Activated CD8-positive, alpha-beta T cell treated with anti-CD3 and anti-CD28 coated beads, Interleukin-2, amount 10 ng/mL, durations not matched to agents 7 days and 5 days (primary cell): ENCODE measurements at places on chromosomes 12 and 14.
A peak's percentile ranks its signal among the peaks of the same experiment; 100 is the strongest.

DNA sequence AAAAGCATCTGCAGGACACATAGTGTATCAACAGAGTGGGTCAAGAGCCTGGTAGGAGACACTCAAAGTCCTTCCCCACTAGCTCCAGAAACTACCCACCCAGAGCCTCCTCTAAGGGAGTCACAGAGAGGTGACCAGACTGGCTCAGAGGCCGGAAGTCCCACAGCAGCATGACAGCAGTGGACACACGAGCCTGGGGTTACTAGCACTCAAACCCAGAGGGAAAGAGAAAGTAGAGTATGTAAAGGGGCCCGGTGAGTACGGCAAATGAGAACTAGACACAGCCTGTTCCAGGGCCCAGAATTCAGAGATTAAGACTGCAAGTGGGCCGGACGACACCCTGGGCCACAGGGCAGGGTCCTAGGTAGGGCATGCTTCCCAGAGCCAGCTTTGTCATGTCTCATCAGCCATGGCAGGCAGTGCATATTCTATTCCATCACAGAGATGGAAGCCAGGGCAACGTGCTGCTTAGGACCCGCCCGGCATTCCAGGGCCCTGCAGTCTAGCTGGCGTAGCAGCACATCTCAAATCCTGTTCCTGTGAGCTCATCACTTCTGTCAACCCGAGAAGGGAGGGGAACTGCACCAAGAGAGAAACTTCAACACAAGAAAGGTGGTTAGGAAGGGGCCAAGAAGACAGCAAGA is 4.2 kb downstream of the IFFO1 start:
- DNase-seq: no peak

- DNase-seq: no peak
Measured at GRCh38 chr14:61563880-61564617, 131.3 kb upstream of the HIF1A start.

GRCh38 chr14:90624227-90624626 is 192.0 kb downstream of the TTC7B start:
- no peak for DNase-seq

- peak; percentile 63 for DNase-seq
Measured at GRCh38 chr14:99595034-99595433, 9.0 kb downstream of the CCDC85C start.

- no peak for DNase-seq
Measured at GRCh38 chr14:100830681-100831080, 4.8 kb downstream of the MEG3 start.

- no peak for DNase-seq
Measured at GRCh38 chr12:8549381-8549780, 8.7 kb upstream of the CLEC4E start.

DNA sequence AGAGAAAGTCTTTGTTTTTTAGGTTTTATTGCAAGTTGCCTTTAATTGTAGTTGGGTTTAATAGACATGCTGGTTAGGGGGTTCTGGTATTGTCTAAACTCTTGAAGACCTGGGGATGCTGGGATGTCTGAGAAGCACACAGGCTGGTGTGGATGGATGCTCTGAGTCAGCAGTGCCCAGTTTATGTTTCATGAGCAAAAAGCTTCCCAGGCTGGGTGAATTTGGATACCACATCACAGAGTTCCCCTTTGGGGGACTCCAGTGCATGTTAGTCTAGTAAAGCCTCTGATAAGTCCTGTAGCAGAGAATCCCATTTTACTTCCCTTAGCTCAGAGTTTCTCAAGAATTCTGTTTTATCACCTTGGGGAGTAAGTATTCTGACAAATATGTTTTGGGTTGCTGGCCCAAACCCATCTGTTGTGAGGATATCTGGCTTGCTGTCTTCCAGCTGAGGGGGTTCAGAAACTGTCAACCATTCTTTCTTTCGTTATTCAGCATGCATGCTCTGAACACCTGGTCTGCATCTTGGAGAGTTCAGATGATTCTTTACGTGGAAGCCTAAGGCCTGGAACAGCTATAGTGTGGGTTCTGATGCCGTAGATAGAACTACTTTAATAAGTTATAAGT is 509.1 kb downstream of the VRK1 start:
- DNase-seq: no peak

DNA sequence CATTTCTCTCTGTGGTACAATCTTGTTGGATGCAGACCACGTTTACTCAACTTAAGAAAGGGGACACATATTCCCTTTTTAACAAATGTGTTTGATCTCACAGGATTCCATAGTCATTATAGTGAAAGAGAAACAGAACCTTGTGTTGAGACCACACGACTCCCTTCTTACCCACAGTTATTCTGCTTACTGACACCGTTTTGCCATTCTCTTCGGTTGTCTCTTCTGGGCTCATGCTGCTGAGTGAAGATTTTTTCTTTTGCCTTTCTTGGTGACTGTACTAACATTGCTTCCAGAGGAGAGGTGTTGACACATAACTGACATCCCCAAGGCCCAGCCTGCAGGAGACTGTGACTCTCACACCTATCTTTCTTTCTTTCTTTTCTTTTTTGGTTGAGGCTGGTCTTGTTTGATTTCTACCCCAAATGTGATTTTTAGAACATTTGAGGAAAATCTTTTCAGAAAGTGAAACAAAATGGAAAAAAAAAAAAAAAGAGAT is 61.2 kb upstream of the OTOGL start:
- DNase-seq: no peak

DNA sequence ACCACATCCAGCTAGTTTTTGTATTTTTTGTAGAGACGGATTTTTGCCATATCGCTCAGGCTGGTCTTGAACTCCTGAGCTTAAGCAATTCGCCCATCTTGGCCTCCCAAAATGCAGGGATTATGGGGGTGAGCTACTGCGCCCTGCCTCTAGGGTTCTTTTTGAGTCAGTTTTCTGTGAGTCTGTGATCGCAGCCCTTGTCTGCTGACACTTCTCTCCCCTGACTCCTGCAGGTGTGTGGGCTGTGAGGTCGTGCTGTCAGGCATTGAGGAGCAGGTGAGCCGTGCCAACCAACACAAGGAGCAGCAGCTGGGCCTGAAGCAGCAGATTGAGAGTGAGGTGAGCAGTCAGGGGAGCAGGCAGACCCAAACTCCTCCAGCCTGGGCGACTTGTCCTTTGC is 6.3 kb downstream of the COPS7A start:
- DNase-seq: no peak

GRCh38 chr12:123059500-123059899 is 79.0 kb downstream of the ARL6IP4 start:
- no peak for DNase-seq

GRCh38 chr12:16119618-16120415 is 157.7 kb downstream of the SLC15A5 start:
- no peak for DNase-seq

DNA sequence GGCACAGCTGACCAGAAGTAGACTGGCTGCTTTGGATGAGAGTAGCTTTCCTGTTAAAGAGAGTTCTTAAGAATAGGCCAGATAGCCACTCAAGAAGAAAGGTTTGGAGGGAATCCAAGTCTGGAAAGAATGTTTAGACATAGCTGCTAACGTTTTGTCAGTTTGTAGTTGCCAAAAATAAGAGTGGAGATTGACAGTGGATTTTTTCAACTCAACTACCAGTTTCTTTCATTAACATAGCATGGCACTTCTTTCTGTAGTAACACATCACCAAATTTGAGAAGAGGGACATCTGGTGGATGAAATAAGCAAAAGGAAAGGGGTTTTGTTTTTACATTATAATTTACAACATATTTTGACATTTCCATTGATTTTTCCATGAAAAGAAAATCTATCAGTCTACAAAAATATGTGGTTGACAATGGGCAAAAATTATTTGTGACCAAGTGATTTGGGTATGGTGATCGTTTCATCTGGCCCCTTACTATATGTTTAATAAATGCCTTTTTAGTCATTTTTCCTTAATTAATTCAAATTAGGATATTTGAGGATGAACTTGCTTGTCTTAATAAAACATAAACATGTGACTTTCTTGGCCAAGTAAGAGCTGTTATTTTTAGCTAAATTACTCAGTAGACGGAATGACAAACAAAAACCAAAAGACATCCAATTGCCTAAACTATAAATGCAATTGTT is 71.1 kb downstream of the PTPRR start:
- no peak for DNase-seq

DNA sequence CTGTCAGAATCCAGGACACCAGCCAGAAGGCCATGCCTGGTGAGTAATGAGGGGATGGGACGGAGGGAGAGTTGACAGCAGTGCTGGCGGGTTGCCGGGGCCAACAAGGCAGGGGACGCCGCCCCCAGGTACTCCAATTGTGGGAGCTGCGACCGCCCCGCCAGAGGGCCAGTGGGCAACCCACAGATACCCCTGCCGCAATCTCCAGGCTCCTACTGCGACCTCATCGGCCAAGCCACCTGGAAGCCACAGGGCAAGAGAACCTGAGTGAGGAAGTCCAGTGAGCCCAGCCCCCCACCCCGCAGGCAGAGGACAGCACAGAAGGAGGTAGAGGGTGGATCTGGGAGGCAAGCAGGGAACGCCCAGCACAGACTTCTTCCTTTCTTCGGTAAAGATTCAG is 103.0 kb downstream of the RIMBP2 start:
- no peak for DNase-seq

DNA sequence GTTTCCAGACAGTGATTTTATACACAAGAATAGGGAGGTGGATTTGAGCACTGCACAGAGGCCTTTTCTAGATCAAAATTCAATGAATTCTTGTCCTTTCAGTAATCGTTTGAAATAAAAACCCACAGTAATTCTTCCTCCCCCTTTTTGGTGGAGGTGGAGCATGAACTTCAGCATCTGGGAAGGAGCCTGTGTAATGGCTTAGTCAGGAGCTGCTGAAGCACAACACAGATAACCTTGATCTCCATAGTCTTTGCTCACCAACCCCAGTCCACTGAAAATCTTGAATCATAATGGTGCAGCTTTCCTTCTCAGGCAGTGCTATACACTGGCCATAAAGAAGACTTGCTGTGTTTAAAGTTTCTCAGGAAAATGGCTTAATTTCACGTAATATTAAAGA is 6.4 kb upstream of the TBPL2 start:
- no peak for DNase-seq

DNA sequence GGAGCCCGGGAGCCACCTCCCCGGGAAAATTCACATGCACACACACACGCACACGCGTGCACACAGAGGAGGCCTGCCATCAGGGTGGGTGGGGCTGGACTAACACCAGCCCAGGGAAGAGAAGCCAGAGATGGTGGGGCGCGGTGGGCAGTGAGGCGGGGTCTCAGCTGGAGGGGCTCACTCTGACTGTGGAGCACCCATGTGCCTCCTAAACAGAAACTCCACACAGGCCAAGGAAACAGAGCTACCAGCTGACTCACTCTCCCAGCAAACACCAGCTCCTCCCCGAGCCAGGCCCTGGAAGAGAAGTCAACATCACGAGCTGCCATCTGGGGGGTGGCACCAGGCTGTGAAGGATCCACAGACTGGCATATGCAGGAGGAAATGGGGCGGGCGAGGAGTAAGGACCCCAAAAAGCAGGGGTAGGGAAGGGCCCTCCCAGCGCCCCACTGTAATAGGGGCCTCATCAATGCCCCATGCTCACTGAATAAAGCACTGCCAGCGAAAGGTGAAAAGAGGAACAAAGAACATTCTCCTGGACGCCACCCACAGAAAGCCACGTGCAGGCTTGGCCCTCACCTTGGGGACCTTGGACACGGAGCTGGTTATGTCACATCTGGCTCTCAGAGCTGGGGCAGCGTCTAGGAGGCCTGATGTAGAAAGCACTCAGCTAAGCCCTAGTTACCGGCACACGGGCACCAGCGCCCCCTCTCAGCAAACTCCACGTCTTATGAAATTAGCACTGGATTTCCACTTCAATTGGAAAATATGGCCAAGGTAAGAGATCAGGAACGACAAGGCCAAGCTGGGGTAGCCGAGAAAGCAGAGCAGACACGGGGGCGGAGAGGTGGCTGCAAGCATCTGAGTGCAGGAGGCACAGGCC is 8.4 kb upstream of the INF2 start:
- DNase-seq: no peak

DNA sequence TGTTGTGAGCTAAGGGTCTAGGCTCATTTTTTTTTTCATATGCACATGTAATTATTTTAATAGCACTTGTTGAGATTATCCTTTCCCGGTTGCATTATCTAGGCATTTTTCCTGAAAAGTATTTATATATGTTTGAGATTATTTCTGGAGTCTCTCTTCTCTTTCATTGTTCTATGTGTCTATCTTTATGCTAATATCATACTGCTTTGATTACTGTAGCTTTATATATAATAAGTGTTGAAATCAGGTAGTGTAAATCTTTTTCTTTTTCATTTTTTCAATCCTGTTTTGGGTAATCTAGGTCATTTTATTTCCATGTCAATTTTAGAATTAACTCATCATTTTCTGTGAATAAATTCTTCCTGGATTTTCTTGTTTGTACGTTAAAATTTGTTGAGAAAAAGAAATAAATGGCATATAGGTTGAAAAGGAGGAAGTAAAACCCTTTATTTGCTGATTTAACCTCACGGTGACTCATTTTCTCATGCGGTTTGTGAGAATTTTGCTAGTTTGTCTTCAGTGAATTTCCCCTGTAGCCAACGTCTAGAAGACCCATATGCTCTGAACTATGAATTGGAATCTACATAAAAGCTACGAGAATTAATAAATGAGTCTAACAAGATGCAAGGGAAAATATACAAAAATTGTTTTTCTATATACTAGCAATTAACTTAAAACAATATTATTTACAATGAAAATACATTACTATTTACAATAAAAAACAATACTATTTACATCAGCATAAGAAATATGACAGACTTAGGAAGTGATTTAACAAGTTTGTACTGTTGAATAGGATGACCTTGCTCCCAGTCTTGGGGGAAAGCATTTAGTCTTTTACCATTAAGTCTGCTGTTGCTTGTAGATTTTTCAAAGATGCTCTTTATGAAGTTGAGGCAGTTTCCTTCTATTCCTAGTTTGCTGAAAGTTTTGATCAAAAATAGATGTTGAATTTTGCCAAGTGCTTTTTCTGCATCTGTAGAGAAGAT is 105.0 kb downstream of the SNAPC1 start:
- DNase-seq: no peak

GRCh38 chr12:104632724-104633201 is 176.0 kb downstream of the CHST11 start:
- DNase-seq: no peak

- DNase-seq: no peak
Measured at GRCh38 chr12:43733687-43734086, 24.9 kb downstream of the PUS7L start.

GRCh38 chr12:115394496-115395220 is 710.7 kb upstream of the TBX3 start:
- no peak for DNase-seq

DNA sequence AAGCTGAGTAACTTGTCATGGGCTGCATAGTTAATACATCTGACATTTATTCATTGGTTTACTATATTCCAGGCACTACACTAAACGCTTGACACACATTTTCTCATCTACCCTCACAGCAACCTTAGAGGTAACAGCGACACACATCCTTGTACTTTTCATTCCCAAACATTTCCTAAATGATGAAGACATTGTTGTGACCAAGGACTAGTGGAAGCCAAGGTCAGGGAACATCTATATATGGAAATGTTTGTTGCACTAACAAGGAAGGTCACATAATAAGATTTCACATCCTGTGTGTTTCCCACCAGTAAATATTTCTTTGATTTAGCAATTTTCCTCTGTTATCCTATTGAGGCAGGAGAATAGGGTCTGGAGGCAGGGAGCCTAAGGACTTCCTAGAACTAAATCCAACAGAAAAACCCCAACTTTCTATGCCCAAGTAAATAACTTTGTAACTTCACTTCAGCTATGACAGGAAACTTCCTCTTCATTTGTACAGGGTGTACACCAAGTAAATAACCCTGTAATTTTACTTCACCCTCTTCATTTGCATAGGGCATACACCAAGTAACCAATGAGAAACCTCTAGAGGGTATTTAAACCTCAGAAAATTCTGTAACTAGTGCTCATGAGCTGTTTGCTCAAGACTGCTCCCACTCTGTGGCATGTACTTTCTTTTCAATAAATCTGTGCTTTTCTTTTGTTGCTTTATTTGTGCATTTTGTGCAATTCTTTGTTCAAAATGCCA is 48.4 kb downstream of the ZNF641 start:
- no peak for DNase-seq
